ENCODE measurements at places on chromosomes 7 and 10. TPM values are rescaled to one million over a fixed set of nuclear protein-coding genes. Genes with fewer than 3 reads are reported as not detected.
A peak's percentile ranks its signal among the peaks of the same experiment; 100 is the strongest.

- peak; percentile 11 for DNase-seq
These were observed 266.0 kb downstream of the USP6NL start for GRCh38 chr10:11345224-11346054.

DNA sequence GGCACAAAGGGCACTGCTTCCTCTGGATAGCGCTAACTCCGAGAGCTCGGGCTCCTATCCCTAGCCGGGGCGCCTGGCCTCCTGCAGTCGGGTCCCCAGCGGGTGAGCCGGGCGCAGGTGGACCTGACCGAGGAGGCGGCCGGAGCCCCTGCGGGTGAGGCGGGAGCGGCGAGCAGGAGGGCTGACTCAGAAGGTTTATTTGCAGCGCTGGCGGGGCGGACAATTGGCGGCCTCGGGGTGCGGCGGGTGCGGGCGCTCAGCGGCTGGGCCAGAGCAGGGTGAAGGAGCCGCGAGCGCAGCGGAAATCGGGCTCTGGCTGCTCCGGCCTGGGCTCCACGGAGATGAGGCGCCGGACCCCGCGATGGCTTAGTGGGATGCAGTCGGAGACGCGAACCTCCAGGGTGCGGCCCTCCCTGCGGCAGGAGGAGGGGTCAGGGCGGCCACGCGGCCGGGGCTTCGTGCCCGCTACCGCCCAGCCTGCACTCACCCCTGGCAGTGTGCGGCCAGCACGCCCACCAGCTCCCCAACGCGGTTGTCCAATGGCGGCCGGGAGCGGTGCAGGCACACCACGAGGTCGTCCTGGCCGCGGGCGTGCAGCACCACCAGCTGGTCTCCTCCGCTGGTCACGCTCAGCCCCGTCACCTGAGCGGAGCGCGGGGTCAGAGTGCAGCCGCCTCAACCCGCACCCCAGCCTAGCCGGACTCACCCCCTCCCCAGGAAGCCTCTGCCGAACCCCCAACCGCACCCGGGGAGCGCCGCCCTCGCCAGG is 16.1 kb downstream of the MYO1G start:
- no peak for DNase-seq

DNA sequence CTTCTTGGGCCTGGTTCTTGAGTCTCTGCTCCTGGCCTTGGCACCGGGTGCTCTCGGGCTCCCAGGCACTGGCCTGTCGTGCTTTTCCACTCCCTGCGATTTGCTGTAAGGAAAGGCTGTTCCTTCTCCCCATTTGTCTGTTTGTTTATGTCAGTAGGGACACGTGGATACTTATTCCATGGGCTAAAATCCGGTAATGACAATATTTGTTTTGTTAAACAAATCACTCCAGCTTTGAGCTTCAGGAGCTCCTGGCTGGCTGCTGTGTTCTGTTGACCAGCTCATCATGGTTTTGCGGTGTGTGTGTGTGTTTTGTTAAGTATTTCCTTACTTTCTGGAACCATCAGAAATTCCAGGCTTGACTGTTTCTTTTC is 17.5 kb upstream of the JAKMIP3 start:
- DNase-seq = no peak

DNA sequence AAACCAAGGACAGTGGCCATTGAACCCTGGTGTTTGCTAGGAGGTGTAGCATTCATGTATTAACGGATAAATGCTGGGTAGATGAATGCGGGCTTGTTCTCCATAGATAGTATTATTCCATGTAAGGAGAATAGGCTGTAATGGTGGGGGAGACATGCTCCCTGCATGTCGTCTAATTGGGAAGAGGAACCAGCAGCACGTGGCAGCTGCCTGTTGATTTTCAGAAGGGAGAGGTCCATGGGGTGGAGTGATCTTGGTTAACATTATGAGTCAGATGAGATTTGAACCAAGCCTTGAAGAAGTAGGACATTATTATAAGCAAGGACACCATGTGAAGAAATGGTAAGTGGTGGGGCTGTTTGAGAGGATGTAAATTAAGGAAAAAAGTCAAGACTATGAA is 112.5 kb downstream of the WNT2 start:
- no peak for DNase-seq

- DNase-seq = peak; percentile 62
These were observed 504 bp upstream of the BMPER start for GRCh38 chr7:33904681-33905388.

- DNase-seq = peak; percentile 64
These were observed 30.8 kb upstream of the ZNF32 start for GRCh38 chr10:43679509-43679908.

DNA sequence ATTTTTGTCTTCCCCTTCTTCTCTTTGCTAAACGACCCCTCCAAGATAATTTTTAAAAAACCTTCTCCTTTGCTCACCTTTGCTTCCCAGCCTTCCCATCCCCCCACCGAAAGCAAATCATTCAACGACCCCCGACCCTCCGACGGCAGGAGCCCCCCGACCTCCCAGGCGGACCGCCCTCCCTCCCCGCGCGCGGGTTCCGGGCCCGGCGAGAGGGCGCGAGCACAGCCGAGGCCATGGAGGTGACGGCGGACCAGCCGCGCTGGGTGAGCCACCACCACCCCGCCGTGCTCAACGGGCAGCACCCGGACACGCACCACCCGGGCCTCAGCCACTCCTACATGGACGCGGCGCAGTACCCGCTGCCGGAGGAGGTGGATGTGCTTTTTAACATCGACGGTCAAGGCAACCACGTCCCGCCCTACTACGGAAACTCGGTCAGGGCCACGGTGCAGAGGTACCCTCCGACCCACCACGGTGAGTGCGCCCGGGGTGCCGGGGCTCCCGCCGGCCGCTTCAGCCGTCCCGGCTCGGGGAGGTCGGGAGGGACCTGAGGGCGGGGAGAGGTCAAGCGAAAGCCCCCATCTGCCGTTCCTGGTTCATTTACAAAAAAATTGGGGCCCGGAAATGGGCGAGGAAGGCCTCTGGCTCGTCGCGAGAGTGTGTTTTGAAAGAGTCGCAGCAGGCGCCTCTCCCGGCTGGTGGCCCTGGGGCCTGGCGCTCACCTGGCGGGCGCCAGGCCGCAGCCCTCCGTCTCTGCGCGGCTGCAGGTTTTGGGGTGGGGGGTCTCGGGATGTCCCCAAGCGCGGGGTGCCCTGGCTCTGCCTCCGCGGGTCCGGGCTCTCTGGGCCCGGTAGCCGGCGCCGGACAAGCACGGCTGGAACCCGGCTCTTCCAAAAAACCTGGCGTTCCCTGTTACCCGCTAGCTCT is 1.2 kb downstream of the GATA3 start:
- DNase-seq = no peak

DNA sequence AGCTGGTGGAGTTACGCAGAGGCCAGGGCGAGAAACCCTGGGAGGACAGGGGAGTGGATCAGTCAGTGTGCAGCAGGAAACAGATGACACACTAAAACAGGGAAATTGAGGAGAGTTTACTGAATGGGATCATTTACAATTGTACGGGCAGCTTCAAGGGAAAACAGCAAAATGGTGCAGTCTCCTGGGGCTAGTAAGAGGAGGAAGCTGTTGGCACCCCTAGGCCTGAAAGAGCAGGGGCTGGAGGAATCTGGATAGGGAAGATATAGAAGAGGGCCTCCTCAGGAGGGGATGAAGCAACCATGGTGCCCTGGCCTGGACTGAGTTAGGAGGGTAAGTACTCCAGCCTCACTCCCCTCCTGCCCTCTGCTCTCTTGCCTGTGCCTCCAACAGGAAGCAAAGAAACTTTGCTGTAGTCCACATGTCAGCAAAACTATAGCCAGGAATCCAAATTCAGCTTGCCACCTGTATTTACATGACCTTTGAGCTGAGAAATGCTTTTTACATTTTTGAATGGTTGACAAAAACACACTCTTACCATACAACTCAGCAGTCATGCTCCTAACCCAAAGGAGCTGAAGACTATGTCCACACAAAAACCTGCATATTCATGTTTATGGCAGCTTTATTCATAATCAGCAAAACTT is 52.3 kb upstream of the OPN4 start:
- DNase-seq = no peak

DNA sequence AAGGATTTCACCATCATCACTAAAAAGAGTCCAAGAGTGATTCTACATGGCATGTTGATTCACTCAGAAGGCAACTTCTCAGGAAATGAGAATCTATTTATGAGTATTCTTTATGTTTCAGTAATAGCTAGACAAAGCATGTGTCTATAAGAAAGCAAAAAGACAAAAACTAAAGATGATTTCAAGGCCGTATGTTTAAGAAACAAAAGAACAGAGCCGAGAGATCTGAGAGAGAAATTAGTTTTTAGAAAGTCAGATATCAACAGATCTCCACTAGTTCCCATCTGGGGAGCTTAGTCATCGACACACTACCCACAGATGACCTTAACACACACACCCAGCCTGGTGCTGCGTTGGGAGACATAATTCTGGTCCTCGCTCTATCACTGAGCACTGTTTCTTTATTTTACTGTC is 21.0 kb downstream of the PIP4K2A start:
- DNase-seq = peak; percentile 66

- DNase-seq = no peak
These were observed 118.4 kb upstream of the TCERG1L start for GRCh38 chr10:131429942-131430341.

DNA sequence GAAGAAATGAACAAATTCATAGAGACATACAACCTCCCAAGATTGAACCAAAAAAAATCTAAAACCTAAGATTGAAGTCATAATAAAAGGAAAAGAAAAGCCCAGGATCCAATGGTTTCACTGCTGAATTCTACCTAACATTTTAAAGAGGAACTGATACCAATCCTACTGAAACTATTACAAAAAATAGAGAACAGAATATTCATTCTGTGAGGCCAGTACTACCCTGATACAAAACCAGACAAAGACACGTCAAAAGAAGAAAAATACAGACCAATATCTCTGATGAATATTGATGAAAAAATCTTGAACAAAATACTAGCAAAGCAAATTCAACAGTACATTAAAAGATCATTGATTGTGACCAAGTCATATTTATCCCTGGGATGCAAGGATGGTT is 128.5 kb upstream of the STEAP1 start:
- DNase-seq = no peak

- no peak for DNase-seq
These were observed 93.5 kb upstream of the SLC25A13 start for GRCh38 chr7:96415293-96415940.

GRCh38 chr10:99533496-99534449 is 1.0 kb downstream of the NKX2-3 start:
- no peak for DNase-seq

DNA sequence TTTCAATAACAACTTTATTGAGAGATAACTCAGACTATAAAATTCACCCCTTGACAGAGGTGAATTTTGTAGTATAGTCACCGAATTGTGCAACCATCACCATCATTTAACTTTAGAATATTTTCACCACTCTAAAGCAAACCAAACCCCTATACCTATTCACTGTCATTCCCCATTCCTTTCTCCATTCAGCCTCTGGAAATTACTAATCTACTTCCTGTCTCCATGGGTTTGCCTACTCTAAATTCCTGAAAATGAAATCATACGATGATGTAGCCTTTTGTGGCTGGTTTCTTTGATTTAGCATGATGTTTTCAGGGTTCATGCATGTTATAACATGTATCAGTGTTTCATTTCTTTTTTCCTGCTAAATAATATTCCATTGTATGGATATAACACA is 15.6 kb upstream of the LMTK2 start:
- DNase-seq = no peak

DNA sequence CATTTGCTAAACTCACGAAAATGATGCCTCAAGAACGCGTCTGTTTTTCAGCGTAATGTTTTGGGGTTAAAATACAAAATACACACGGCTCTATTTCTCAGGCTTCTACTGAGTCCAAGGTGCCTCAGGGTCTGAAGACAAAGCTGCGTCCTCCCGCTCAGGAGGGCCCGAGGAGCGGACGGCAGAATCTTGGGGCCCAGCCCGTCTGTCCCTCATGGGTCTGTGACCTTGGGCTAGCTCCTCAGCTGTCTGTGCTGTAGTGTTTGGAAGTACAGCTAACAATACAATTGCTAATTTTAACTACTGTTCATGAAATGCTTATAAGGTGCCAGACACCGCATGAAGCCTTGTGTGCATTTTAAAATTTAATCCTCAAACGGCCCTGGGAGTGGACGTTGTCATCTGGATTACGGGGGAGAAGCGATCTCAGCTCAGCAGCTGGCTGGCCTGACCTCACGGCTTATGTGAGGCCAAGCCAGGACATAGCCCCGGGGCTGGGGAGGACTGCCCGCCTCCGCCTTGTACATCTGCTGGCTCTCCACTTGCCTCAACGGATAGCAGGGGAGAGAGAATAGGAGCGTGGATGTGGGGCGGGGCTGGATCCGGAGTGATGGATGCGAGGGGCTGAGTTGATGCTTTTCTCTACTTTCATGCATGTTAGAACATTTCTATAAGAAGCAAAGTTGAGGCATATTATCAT is 357.4 kb downstream of the GLRX3 start:
- no peak for DNase-seq

DNA sequence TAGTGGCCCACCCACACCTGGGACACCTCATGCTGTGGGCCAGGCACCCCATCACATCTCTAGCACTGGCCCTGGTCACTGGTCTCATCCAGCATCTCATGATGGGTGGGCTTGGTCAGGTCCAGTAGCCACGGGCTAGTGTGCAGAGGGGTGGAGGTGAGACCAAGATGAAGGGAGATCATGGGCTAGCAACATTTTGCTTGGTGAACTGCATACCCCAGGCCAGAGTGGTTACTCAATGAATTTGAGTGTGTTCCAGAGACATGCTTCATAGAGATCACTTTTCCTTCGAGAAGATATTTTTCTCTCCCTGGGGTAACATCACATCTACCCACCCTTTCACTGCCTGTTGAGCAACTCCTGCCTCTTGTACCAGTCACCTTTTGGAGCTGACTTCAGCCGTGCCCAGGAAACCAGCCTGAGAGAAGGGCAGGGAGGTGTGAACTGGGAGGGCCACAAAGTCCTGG is 44.2 kb downstream of the MINDY4 start:
- peak; percentile 36 for DNase-seq

DNA sequence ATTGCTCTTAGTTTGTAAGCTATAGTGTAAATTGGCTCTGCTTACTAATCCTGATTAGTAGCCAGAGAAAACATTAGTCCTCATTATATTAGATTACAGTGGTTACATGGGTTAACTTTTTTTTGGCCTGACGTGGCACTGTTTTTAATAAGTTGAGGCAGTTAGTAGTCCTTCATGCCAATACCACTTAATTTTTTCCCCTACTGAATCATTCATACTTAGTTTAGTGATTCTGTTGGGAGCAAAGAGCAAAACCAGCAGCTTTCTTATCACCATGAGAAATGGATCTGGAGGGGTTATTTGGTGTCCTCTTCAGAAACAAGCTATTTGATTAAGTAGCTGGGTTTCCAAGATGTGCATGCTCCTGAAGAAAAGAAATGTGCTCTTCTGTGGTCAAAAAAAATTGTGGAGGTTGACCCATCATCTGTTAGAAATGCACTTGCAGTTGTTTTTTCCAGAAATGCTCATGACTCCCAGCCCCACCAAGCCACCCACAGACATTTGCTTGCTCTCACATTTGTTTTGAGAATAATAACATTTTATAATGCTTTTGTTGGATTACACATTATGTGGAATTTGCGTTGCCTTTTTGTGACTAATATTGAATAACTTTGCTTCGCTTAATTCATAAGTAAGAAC is 258.5 kb downstream of the HDAC9 start:
- peak; percentile 91 for DNase-seq

PDE6C gene
- not detected for total RNA-seq

GDF2 gene
- total RNA-seq = not detected

LMOD2 gene
- total RNA-seq = not detected

CCDC146 gene
- total RNA-seq = 2.0 TPM

OR2A1 gene
- total RNA-seq = 0.27 TPM

CRTAC1 gene
- total RNA-seq = not detected

CALHM1 gene
- total RNA-seq = not detected

FRMPD2 gene
- not detected for total RNA-seq
